Stomach (tissue), 19 donors: ENCODE measurements at places on chromosomes 6 and 20.
A peak's percentile ranks its signal among the peaks of the same experiment; 100 is the strongest.

- no peak overlapping the region for H3K27ac ChIP-seq
- H3K4me3 ChIP-seq: no peak overlapping the region
- H3K27me3 ChIP-seq: no peaks in the 10 kb centered on the region
- DNase-seq: no peak
Measured at GRCh38 chr6:116579143-116579542, 7.8 kb downstream of the RWDD1 start.

DNA sequence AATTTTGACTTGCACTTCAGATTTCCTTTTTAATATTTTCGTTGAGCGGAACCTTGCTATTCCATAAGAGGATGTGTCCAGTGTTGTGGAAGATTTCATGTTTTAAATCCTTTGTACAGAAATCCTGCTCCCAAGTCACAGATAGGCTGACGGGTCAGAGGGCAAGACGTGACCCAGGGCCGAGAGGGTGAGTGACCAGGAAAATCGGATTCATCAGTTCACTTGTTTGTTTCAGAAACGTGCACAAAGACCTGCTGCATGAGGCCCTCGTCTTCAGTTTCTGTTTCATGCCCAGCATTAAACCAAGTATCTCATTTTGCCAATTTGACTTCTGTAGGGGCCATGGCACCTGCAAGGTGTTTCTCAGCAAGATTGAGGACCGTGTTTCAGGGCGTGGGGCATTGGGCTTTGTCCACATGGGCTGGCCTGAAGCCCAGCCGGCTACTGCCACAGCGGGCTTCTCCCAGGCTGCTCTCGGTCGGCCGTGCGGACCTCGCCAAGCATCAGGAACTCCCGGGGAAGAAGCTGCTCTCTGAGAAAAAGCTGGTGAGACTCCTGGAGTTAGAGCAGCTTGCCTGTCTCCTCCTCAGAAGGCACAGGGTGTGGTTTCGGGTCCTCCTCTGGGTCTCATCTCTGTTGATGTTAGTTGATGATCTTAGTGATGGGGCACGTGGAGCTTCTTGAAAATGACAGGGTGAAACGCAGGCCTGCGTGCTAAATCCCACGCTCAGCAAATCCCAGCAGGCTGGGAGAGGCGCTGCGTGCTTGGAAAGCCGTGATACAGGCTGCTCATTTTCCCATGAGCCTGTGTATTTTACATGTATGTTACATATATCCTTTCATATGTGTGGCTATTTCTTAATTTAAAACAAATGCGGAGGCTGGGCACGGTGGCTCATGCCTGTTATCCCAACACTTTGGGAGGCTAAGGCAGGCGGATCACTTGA is 10.5 kb downstream of the MTG2 start:
- H3K4me3 ChIP-seq: no peak overlapping the region
- no peaks in the 10 kb centered on the region for H3K4me1 ChIP-seq
- H3K27me3 ChIP-seq: no peaks in the 10 kb centered on the region
- no peak overlapping the region for H3K27ac ChIP-seq

GRCh38 chr6:82094166-82094806 is 153.3 kb downstream of the IBTK start:
- DNase-seq: no peak
- no peaks in the 10 kb centered on the region for H3K36me3 ChIP-seq
- H3K4me3 ChIP-seq: no peak overlapping the region
- no peaks in the 10 kb centered on the region for H3K4me1 ChIP-seq
- no peaks in the 10 kb centered on the region for H3K27me3 ChIP-seq

- no peak overlapping the region for H3K27ac ChIP-seq
- H3K4me1 ChIP-seq: no peaks in the 10 kb centered on the region
- H3K36me3 ChIP-seq: no peaks in the 10 kb centered on the region
- H3K4me3 ChIP-seq: no peak overlapping the region
- DNase-seq: no peak
- H3K27me3 ChIP-seq: no peaks in the 10 kb centered on the region
Measured at GRCh38 chr6:88749849-88750248, 213.6 kb downstream of the RNGTT start.

GRCh38 chr6:160426136-160426535 is 78.0 kb downstream of the SLC22A3 start:
- DNase-seq: no peak
- H3K36me3 ChIP-seq: no peaks in the 10 kb centered on the region
- no peak overlapping the region for H3K4me3 ChIP-seq
- H3K27ac ChIP-seq: no peak overlapping the region

DNA sequence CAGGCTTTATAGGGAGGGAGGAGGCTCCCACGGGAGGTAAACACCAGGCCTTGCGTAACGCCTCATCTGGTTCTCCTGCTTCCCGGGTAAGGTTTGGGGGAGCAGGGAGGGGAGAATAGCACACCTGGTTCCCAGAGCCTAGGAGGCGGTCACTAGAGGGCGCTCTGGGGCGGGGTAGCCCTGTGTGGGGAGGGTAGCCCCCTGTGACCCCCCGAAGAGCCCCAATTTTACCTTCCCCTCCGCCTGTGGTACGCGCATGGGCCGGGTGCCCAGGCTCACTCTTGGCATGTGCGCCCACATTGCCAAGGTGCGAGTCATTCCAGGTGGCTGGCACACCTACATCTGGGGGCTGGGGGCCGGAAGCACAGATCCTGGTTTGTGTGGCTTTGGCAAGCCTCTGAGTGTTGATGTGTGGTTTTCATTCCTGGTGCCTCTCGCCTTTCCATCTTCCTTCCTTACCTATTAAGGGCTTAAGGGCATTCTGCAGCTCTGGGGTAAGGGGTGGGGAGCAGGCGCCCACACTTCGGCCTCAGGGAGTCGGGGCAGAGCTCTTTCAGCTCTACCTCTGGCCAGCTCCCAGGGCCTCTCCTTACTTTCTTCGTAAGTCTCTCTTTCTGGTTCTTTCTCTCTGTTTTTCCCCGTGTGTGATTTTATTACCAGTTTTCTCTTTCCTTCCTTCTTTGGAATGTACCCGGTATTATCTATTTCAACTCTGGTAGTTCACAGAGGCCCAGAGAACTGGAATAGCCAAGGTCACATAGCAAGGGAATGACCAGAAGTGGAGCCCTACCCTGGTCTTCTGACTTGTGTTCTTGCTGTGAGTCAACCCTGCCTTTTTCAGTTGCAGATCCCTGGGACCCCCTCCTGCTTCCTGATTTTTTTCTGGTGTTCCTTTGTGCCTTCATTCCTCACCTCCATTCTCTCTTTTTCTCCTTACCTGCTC is 492 bp upstream of the RNF39 start:
- peak overlapping the region; percentile 82 for H3K27ac ChIP-seq
- peak overlapping the region; percentile 52 for H3K4me3 ChIP-seq
- DNase-seq: peak; percentile 75
- peaks cover 37% of the 10 kb centered on the region for H3K4me1 ChIP-seq
- no peaks in the 10 kb centered on the region for H3K27me3 ChIP-seq

DNA sequence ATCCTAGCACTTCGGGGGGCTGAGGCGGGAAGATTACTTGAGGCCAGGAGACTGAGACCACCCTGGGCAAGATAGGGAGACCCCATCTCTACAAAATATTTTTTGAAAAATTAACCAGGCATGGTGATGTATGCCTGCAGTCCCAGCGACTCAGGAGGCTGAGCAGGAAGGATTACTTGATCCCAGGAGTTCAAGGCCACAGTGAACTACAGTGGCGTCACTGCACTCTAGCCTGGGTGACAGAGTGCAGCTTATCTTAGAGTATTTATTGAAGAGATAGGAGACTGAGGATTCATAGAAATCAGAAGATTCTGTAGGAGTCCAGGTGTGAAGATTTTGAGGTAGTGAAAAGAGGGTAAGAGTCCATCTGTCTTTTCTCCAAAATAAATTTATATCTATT is 45.0 kb downstream of the SLC17A5 start:
- no peak overlapping the region for H3K27ac ChIP-seq
- no peak overlapping the region for H3K4me3 ChIP-seq
- H3K27me3 ChIP-seq: no peaks in the 10 kb centered on the region
